ENCODE measurements at places on chromosomes 3 and 15. TPM values are rescaled to one million over a fixed set of nuclear protein-coding genes. Genes with fewer than 3 reads are reported as not detected.

Gene CTXN2
- total RNA-seq = not detected

Gene APOD
- total RNA-seq = not detected

Gene PTPRG
- total RNA-seq = not detected

Gene GOLGA8Q
- not detected for total RNA-seq

Gene CFAP92
- not detected for total RNA-seq
